ENCODE measurements at places on chromosomes 6 and 20.

DNA sequence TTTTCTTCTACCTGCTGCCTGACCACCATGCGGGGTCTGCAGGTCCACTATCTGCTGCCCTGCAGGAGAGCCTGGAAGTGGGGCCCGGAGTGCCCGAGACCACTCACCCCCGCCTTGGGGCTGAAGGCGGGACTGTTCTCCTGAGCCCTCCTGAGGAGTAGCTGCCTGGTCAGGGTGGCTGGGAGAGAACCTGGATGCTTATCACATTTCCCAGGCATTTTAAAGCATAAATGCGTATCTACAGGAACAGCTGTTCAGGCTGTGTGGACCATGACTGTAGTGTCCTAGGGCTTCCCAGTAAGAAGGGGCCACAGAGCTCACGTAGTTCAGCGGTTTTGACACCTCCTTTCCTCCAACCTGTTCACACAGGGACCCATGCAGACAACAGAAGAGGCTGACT, 123.3 kb downstream of the AGPAT4 start:
- no peak for DNase-seq

DNA sequence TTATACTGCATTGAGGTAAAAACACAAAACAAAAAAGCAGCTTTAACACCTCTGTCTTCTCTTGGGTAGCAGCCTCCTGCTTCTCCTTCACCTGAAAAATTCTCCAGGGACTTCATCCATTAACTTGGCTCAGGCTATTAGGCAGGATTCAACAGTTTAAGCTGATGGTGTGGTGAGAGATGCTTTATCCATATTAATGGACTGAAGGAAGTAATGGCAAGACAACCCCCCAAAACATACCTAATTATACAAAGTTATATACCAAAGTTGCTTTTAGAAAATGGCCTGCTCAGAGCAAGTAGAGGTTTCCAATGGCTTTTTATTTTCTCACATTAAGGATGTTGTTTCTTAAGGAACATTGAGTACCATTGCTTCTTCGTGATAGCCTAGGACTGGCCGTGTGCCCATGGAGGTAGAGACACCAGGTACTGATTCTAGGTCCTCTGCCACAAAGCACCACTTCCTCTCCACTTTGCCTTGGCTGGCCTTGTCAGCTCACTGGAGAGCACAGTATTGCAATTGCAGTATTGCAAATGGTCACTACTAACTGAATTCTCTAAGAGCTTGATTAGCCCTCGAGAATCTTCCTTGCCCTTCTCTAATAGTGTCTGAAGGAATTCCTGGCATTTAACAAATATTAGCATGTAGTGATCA, 7.3 kb downstream of the EDN1 start:
- DNase-seq: no peak

DNA sequence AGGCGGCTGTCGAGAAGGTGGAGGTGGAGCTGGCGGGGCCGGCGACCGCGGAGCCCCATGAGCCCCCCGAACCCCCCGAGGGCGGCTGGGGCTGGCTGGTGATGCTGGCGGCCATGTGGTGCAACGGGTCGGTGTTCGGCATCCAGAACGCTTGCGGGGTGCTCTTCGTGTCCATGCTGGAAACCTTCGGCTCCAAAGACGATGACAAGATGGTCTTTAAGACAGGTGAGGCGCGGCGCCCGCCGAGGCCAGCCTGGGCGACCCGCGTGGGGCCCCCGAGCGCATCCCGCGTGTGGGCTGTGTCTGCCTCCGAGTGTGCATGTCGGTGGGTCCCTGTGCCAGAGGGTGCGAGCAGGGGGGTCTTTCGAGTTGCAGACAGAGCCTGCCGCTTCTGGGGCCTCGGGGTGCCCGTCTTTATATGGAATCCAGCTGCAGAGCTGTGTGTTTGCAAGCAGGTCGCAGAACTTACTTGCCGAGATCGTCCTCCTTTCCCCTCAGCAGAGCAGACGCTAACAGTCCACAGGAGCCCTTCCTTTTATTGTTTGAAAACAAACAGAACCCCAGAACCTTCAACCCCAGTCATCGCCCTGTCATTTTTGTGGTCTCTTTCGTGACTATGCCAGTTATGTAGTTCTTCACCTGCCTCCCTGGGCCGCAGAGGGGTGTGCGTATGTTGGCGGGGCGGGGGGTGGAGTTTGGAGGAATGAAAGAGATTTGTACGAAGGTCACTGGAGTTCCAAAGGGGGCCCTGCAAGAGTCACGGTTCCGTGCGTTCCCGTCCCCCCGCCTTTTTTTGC, 766 bp downstream of the SLC16A10 start:
- DNase-seq: no peak

- DNase-seq: no peak
Observed at GRCh38 chr6:151130329-151130728, 109.4 kb upstream of the AKAP12 start.

- DNase-seq: no peak
Observed at GRCh38 chr6:38543022-38543421, 96.7 kb downstream of the BTBD9 start.

- no peak for DNase-seq
Observed at GRCh38 chr6:147805155-147805554, 296.7 kb downstream of the SAMD5 start.

GRCh38 chr6:125821825-125822281, 31.1 kb downstream of the NCOA7 start:
- no peak for DNase-seq

GRCh38 chr20:15487030-15487429, 1086.2 kb downstream of the KIF16B start:
- no peak for DNase-seq

DNA sequence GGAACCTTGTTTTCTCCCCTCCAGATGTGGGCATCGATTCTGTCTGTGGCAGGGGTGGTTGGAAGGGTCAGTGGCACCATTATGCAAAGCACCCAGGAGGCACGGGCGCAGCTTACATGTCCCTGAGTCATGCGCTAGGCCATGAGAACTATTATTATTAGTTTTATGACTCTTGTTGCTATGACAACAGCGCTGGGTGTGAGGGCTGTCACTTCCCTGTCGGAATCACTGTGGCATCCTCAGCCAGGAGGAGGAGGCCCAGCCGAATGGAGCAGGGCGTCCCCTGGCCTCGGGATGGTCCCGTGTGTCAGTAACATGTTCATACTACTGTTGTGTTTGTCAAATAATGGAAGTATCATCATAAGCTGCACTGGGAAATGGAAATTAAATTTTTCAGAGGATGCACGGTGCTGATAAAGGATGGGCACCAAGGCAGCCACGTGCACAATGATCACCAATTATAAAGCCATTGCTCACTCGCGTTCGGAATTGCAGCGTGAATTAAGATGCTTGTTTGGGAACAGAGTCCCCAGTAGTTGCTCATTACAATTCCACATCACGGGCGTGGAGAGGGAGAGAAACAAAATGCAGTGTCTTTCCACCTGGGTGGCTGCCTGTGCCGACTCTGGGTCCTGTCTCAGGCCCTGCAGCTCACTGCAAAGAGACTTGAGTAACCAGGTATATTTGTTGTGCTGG, 247.9 kb downstream of the CDH4 start:
- no peak for DNase-seq

GRCh38 chr20:47320990-47321805, 35.3 kb downstream of the ZMYND8 start:
- no peak for DNase-seq

GRCh38 chr6:44316481-44316880, 3.3 kb upstream of the AARS2 start:
- DNase-seq: no peak

DNA sequence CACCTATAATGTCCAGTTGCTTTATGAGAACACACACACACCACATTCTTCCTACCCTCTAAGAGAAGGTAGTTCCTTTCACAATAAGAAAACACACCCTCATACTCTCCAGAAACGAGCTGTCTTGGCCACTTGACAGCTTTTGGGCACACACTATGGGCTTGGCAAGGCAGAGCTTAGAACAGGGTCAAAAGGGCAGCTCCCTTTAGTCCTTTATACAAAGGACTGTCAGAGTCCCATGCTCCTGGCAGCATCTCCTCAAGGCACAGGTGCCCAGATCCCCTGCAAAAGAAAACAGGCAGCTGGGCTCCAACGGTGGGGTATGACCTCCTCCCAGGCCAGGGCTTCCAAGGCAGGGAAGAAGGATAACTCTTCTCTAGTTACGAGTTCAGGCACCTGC, 4.9 kb upstream of the LYRM2 start:
- DNase-seq: no peak

DNA sequence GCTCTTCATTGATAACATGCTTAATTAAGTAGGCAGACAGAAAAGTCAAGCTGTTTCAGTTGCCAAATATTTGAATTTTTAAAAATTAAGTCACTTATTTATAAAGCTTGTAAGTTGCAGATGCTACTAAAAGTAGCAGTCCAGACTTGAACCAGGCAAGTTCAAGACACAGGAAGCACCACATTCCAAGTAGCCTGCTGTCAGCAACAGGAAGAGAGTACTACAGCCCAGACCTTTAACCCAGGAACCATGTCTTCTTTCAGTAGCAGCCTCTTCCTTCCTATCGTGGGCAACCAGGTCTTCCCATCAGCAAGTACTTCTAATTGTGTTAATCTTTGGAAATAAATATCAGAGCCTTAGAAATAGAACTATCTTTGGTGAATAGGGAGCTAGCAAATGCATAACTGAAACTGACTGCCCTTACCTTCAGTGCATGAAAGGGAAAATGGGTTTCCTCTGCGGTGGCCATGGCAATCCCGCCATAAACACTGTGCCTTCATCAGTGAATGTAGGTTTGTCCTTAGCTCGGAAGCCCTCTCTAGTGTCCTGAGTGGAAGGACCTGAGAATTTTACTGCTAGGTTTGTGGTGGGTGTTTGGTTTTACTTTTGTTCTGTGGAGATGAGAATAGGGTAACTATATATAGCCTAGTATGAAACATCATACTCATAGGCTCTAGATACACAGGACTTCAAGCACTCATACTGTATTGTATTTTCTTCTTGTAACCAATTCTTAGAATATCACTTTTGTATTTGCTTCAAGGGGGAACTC, 95.6 kb downstream of the SYCP2 start:
- no peak for DNase-seq

- no peak for DNase-seq
Observed at GRCh38 chr20:61950641-61951071, 115.0 kb downstream of the TAF4 start.

- no peak for DNase-seq
Observed at GRCh38 chr6:104955491-104955890, 1.4 kb upstream of the LIN28B start.

DNA sequence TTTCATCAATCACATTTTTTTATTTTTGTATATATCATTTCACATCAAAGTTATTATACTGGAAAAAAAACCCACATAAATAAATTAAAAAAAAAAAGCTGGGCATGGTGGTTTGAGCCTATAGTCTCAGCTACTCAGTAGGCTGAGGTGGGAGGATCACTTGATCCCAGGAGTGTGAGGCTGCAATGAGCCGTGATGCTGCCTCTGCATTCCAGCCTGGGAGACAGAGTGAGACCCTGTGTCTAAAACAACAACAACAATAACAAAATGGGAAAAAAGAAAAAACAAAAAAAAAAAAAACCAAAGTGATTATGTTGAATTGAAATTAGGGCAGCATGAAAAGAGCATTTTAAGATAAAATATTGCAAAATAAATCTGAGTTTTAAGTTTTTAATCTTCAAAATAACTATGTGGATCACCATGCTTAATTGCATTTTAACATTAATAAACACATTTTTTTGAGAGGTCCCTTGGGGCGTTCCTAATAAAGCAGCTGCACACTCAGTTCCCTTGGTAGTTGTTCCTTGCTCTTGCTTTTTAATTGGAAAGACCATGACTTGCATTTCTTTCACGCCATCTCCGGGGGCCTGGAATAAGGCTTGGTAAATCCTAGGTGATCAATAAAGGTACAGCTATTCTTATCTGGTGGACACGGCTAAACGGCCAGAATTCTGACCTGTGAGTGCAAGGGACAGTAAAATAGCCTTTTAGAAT, 15.1 kb downstream of the NOX3 start:
- no peak for DNase-seq

- no peak for DNase-seq
Observed at GRCh38 chr6:41558033-41558807, 12.0 kb downstream of the FOXP4 start.

DNA sequence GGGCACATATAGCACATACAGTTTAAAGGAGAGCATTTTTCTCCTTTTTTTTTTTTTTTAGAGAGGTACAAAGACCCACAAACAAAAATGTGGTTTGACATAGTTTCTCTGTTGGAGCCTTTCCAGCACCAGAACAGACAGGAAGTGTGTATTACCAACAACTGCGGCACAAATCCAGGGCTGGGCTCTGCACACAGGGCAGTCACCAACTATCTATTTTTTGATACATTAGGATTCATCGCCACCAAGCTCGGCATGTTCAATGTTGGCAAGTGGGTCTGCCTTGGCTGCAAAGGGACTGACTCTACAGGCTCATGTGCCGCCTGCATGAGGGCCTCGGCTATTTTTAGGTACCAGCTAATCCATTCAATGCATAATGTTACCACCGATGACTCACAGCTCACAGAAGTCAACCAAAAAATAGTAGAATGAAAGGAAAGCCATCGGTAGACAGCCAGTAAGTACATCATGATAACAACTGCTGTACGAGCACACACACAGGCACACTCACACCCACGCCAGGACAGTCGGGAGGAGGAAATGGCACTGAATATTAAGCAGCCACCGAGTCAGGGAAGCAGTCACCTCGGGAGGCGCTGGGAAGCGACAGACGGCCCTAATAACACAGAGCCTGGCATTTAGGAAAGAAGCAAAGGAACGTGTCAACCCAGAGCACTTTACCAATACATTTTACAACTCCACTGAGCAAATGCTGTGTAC, 81.6 kb downstream of the GMPR start:
- no peak for DNase-seq

DNA sequence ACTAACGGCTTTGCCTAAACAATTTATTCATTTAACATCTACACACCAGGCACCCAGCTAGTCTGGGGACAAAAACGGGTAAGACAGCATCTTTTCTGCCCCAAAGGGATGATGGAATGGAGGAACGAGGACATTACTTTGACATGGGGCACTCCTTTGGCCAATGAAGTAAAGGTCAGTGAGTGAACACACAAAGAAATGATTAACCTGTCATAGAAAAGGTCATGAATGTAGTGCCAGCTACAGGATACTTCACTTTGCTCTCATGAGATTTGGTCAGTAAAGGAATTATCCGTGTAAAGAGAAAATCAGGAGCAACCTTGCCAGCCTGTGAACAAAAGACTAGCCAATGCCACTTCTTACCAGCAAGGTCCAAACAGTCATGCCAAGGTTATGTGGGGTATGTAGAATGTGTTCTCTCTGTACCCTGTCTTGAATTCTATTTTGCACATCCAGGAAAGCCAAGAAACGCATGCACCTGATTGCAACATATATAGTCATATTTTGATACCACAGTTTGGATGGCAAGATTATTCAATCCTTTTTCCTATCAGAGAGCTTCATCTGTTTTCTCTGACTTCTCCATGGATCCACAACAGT, 145.3 kb downstream of the GMPR start:
- no peak for DNase-seq

- DNase-seq: no peak
Observed at GRCh38 chr6:16238963-16239797, 793 bp downstream of the GMPR start.

- no peak for DNase-seq
Observed at GRCh38 chr20:10178727-10179313, 39.8 kb upstream of the SNAP25 start.

- no peak for DNase-seq
Observed at GRCh38 chr6:111410371-111410770, 72.6 kb downstream of the REV3L start.
